ENCODE measurements at places on chromosomes 1 and 21.

DNA sequence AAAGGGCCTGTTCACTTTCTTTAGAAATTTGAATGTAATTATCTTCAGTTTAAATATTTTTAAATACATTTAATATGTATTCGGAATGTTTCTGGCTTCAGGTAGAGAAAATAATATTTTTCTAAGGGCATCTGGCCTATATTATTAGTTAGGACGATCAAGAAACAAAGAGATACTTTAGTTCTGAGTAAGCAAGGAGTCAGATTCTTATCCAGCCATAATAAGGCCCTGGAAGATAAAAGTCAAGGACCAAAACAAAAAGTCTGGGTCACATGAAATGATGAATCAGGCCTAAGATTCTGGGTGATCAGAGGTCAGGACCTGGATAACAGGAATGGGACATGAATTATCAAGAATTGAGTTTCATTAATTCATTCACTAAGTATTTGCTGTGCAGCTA, 6.3 kb downstream of the PHC2 start:
- DNase-seq = no peak

- no peak for DNase-seq
Measured at GRCh38 chr1:208189183-208189582, 55.0 kb downstream of the PLXNA2 start.

- DNase-seq = no peak
Measured at GRCh38 chr1:174877208-174877673, 122.5 kb upstream of the CACYBP start.

GRCh38 chr1:193448682-193449461, 262.5 kb upstream of the B3GALT2 start:
- DNase-seq = no peak

- DNase-seq = no peak
Measured at GRCh38 chr1:54400329-54400728, 5.9 kb downstream of the SSBP3 start.

Measured in stimulated activated CD4-positive, alpha-beta T cell treated with anti-CD3 and anti-CD28 coated beads, Interleukin-1b, Interleukin-23, amount 100 ng/mL, for 1 hour (primary cell).